ENCODE measurements at places on chromosomes 12 and 14.
A peak's percentile ranks its signal among the peaks of the same experiment; 100 is the strongest.

DNA sequence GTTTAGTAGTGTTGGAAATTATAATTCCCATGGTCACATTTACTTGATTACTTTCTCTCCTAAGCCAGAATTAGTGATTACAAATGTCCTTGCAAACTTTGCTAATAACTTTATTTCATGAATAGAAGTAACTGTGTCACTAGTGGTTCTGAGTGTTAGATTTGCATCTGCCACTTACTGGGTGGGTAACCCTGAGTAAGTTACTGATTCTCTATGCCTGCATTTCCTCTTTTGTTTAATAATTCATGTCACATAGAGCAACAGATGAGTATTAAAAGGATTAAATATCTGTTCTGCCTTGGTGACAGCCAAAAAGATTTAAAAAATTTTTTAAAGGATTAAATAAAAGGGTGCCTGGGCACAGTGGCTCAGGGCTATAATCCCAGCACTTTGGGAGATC, 78.6 kb downstream of the BHLHE41 start:
- no peak for DNase-seq

- DNase-seq: no peak
These were observed 34.2 kb upstream of the C12orf50 start for GRCh38 chr12:88063375-88063774.

DNA sequence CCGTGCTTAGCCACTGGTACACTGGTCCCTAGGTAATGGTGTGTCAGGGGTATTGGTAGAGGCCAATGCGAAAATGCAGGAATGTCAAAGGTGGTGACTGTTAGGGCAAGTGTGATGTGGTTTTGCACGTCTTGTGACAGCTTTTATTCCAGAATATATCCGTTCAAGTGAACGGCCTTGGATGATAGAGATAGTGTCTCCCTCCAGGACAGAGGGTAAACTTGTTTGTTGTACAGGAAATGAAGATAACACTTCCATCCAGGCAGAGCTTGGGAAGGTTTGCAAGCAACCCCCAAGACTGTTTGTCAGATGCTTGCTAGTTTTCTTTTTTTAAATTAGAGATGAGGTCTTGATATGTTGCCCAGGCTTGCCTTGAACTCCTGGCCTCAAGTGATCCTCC, 84.2 kb downstream of the DNAH10 start:
- DNase-seq: no peak

- DNase-seq: peak; percentile 98
These were observed 554 bp upstream of the TSPAN31 start for GRCh38 chr12:57744194-57744776.

Data from NCI-H1417 (cell line).